SK-N-SH (cell line): ENCODE measurements at places on chromosomes 11 and 22. TPM values are rescaled to one million over a fixed set of nuclear protein-coding genes. Genes with fewer than 3 reads are reported as not detected.

DNA sequence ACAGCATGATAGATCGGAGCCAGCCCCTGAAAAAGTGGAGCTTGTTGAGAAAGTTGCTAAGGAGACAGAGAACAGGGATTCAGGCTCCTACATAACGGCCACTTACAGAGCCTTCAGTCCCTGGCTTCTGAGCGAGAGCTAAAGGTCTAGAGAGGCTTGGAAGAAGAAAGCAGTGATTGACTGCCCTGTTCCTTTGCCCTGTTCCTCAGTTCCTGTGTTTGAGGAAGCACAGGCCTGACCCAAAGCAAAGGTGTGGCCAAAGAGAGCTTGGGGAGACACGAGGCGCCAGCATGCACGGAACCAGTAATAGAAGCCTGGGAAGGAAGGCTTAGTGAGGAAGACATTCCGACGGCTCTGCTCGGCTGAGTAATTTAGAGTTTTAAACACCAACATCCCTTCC, 74.1 kb upstream of the CSNK2A3 start:
- no peak overlapping the region for H3K4me3 ChIP-seq
- H3K27ac ChIP-seq, result no peak overlapping the region

The GAL3ST3 gene
- polyA plus RNA-seq, result 1.9 and 3.2 TPM in 2 replicates

GRCh38 chr11:106176817-106177216, 99.4 kb downstream of the AASDHPPT start:
- H3K27ac ChIP-seq, result no peak overlapping the region
- H3K27me3 ChIP-seq, result no peaks in the 10 kb centered on the region
- no peak for DNase-seq
- H3K4me1 ChIP-seq, result no peaks in the 10 kb centered on the region
- H3K36me3 ChIP-seq, result no peaks in the 10 kb centered on the region
- no peak overlapping the region for H3K4me3 ChIP-seq

The OR52A1 gene
- polyA plus RNA-seq, result not detected in 2 replicates

The CRACR2B gene
- 0.94 and 1.1 TPM in 2 replicates for polyA plus RNA-seq

The RFPL2 gene
- 0.05 and 0.06 TPM in 2 replicates for polyA plus RNA-seq

DNA sequence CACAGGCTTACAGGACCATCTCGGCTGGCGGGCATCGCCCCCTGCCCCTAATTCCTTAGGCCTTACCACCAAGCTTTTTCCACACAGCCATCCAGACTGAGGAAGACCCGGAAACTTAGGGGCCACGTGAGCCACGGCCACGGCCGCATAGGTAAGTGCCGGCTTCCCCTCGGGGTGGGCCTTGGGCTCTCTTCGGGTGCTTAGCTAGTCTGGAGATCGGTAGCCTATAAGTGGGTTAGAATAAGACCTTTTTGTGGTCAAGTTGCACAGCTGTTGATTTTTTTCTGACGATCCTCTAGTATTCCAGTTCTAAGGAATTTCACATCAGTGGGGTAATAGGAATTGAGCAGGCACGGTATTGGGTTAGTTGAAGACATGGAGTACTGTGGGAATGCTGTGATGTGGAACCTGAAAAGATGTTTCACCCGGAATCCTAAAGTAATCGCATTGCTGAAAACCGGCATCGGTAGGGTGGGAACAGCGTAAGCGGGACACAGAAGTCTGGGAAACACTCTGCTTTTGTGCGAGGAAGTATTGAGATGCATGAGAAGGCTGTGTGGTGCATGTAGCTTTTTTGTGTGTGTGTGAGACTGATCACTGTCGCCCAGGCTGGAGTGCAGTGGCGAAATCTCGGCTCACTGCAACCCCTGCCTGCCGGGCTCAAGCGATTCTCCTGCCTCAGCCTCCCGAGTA, 669 bp downstream of the RPL27A start:
- peak overlapping the region; percentile 90 for H3K27ac ChIP-seq
- peaks cover 53% of the 10 kb centered on the region for H3K36me3 ChIP-seq
- H3K27me3 ChIP-seq, result no peaks in the 10 kb centered on the region
- peak overlapping the region; percentile 99 for H3K4me3 ChIP-seq
- DNase-seq, result no peak

DNA sequence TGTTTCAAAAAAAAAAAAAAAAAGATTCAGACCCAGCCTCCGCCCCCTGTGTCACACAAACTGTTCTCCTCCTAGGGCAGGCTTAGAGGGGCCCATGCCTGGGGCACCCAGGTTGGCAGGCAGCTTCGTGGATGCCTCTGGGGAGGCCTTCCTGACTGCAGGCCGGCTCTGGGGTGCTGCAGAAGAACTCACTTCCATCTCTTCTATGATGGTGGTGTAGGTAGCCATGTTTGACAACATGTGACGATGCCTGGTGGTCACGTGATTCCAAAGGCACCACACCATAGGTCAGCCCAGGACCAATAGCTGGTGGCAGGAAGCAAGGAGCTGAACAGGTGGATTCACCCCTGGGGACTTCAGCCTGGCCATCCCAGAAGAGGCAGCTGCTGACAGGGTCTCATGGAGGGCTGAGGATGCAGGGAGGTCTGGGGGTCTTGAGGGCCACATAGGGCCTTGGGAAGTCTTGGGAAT, 24.1 kb upstream of the CELSR1 start:
- no peaks in the 10 kb centered on the region for H3K4me1 ChIP-seq
- peak; percentile 63 for DNase-seq
- H3K36me3 ChIP-seq, result no peaks in the 10 kb centered on the region
- no peaks in the 10 kb centered on the region for H3K27me3 ChIP-seq
- H3K27ac ChIP-seq, result no peak overlapping the region

- DNase-seq, result peak; percentile 31
- no peaks in the 10 kb centered on the region for H3K36me3 ChIP-seq
- no peak overlapping the region for H3K27ac ChIP-seq
- no peak overlapping the region for H3K4me3 ChIP-seq
- no peaks in the 10 kb centered on the region for H3K27me3 ChIP-seq
Measured at GRCh38 chr11:1131033-1131911, 26.5 kb upstream of the MUC5AC start.

DNA sequence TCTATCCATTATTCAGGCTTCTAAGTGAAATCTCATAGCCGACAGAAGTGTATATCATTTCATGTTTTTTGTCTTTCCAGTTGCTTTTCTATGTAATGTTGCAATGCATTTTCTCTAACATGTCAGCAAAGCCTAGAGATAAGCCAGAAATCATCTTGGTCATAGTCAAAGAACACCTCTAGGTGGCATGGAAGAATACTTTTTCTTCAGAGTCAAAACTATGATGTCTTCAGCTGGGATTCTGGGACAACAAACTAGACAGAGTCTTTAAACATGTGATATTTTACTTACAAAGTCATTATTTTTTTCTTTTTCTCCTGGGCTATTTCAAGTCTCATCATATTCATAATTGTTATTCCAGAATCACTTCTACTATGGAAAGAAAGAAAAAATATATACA, 4.4 kb downstream of the GAS2 start:
- H3K27ac ChIP-seq, result no peak overlapping the region
- H3K27me3 ChIP-seq, result peaks cover 15% of the 10 kb centered on the region; the same call in 1 of the 2 replicates
- DNase-seq, result no peak
- H3K36me3 ChIP-seq, result no peaks in the 10 kb centered on the region
- peaks cover 8% of the 10 kb centered on the region; the same call in 1 of the 2 replicates for H3K4me1 ChIP-seq

- H3K4me1 ChIP-seq, result no peaks in the 10 kb centered on the region
- H3K27me3 ChIP-seq, result no peaks in the 10 kb centered on the region
- no peak for DNase-seq
- no peak overlapping the region for H3K4me3 ChIP-seq
Measured at GRCh38 chr11:56782167-56782847, 33.8 kb upstream of the OR9G4 start.

The TRIM34 gene
- polyA plus RNA-seq, result 3.2 and 4.6 TPM in 2 replicates

DNA sequence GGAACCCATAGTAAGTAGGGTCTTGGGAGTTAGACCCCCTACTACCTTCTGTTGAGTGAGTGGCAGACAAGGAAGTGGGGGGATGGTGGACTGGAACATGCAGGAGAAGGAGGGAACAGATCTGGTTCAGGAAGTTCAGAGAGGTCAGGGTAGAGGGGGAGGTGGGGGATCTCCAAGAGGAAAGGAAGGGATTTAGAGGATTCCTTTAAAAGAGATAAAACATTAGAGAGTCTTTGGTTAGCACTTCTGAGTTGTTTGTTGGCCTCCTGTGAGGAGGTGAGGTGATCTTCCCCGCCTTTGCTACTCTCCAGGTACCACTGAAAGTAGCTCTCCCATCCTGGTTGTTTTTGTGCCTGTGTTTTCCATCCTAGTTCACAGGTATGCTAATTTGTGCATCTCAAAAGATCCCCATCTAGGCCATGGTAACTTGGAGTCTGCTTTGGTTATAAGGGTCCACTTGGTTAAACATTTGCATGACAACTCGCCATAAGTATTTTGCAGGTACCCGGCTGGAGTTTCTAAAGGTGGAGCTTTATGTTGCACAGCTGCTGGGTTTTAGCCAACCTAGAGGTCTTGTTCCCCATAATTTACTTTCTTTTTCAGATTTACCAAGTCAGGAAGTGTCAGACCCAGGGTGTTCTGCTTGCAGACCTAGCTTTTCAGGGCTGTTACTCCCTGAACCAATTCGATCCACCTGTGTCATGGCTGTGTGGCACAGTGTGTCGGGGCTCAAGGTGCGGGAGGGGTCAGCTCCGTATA, 79.3 kb upstream of the SORL1 start:
- no peak overlapping the region for H3K27ac ChIP-seq
- no peaks in the 10 kb centered on the region for H3K4me1 ChIP-seq
- no peaks in the 10 kb centered on the region for H3K36me3 ChIP-seq

The RCN1 gene
- 62.6 and 63.3 TPM in 2 replicates for polyA plus RNA-seq

The ALG8 gene
- polyA plus RNA-seq, result 42.0 and 54.8 TPM in 2 replicates

The RNF169 gene
- 2.2 and 2.6 TPM in 2 replicates for polyA plus RNA-seq

DNA sequence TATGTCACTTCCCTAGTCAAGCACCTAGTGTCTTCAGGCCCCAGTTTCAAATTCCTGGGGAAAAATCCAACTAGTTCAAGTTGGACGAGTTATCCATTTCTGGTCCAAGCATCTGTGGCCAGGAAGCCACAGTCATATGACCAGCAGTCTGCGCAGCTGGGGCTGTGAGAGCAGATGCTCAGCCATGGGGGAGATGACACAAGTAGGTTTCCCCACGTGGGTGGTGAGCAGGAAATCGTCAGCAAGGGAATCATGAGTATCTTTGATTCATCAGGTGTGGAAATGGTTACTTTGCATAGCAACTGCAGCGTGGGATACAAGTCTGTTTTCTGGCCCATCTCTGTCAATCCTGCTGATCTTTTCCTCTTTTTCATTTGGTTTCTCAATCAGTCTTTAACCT, 185.3 kb downstream of the C11orf91 start:
- peaks cover 2% of the 10 kb centered on the region; the same call in 1 of the 2 replicates for H3K36me3 ChIP-seq
- no peaks in the 10 kb centered on the region; the same call in 1 of the 2 replicates for H3K4me1 ChIP-seq
- H3K27me3 ChIP-seq, result no peaks in the 10 kb centered on the region
- DNase-seq, result no peak
- H3K4me3 ChIP-seq, result no peak overlapping the region

The BCL2L13 gene
- polyA plus RNA-seq, result 37.1 and 51.3 TPM in 2 replicates

DNA sequence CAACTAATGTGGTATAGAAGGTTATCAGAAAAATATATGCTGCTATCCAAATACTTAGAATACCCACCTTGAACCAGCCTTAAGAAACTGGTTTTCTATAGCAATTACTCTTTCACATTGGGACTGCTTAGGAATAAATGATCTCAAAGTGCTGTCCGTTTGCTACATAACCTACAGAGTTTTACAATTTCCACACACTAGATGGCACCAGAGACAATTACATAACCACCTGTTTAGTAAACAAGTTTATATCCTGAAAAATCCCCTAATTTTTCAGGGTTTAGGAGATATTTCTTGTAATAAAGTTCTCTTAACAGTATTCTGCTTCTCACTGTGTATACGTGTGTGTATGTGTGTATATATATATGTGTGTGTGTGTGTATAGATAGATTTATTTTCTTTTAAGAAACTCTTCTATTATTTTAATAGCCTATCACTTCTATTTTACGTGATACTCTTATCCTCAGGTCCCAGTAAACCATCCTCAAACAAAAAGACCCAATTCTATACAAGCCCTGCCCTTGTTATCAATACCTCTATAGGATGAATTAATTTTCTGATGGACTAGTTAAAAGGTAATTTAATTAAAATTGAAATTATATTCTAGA, 6.7 kb upstream of the OR5I1 start:
- H3K27me3 ChIP-seq, result no peaks in the 10 kb centered on the region
- H3K27ac ChIP-seq, result no peak overlapping the region
- peak; percentile 7 for DNase-seq
- no peak overlapping the region; the same call in 1 of the 2 replicates for H3K4me3 ChIP-seq
- no peaks in the 10 kb centered on the region for H3K36me3 ChIP-seq
- H3K4me1 ChIP-seq, result no peaks in the 10 kb centered on the region
